ENCODE measurements at places on chromosomes 1 and 21.

GRCh38 chr1:31151402-31151801, 85.9 kb upstream of the PUM1 start:
- no peak for DNase-seq

DNA sequence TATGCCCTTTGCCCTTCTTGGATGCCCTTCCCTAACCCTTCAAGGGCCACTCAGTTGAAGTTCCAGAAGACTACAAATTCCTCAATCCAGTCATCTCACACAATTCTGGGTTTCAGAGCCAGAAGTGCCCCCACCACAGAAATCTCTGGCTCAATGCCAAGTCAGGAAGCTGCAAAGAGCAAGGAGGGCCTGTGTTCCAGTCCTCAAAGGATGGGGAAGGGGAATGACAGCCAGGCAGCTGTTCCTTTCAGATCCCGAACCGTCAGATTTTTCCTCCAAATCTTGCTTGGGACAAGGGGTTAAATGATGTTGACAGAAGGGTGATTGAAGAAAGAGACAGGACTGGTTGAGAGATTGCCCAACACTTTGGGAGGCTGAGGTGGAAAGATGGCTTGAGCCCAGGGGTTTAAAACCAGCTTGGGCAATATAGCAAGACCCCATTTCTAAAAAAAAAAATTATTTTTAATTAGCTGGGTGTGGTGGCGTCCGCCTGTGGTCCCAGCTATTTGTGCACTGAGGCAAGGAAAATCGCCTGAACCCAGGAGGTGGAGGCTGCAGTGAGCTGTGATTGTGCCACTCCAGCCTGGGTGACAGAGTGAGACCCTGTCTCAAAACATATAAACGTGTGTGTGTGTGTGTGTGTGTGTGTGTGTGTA, 716 bp upstream of the HPDL start:
- DNase-seq: peak; percentile 27

- DNase-seq: no peak
Measured at GRCh38 chr1:181577475-181577874, 94.2 kb downstream of the CACNA1E start.

- DNase-seq: no peak
Measured at GRCh38 chr1:237884237-237884636, 6.5 kb downstream of the ZP4 start.

DNA sequence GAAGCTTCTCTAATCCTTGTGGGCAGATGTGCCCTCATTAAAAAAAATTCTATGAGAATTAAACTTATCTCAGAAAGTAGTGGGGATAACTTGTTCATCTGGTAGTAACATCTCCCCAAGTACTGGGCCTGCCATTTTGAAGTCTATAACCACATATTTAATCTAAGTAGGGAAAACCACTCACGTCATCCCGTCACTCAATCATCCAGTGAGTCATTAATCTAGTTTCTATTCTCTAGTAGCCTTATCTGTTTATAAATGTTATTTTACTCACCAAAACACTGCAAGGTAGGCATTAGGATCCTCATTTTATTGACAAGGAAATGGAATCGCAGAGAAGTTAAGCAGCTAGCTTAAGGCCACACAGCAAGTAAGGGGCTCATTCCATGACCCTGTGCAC, 221.9 kb downstream of the ATG4C start:
- no peak for DNase-seq

- DNase-seq: no peak
Measured at GRCh38 chr1:46830665-46831322, 31.9 kb downstream of the CYP4B1 start.

- peak; percentile 61 for DNase-seq
Measured at GRCh38 chr1:206814716-206815341, 42.5 kb upstream of the IL10 start.

GRCh38 chr1:172533513-172534151, 682 bp downstream of the SUCO start:
- DNase-seq: peak; percentile 54

DNA sequence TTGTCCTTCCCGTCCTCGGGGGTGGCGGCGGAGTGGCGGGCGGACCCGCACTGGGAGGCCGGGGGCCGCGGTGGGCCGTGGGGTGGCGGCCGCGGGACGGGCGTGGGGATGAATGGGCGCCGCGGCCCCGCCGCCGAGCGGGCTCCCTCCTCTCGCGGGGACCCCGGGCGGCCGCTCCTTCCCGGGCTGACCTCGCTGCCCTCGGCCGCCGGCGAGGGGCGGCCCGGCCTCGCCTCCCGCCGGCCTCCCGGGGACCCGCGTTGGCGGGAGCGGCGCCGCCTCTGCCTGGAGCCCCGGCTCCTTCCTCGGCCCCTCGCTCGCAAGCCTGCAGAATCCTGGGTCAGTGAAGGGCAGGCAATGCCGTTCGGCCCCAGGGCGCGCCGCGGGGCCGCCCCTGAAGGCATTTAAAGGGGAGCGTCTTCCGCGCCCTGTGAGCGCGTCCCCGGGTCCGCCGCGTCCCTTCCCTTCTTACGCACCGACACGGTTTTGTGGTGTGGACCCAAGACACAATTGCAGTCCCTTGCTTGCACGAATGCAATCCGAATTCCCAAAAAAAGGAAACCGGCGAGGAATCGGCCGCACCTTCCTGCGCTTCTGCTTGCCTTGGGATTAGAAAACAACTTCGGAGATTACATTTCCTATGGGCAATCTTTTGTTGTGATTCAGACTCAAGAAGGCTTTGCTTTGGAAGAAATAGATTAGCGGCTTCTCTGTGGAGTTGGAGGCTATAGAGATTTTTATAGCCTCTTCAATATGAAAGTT, 776 bp downstream of the ITSN1 start:
- DNase-seq: peak; percentile 58

All from astrocyte of the hippocampus (primary cell).